Activated CD8-positive, alpha-beta memory T cell treated with anti-CD3 and anti-CD28 coated beads for 48 hours (primary cell): ENCODE measurements at places on chromosomes 6 and 20.

- no peak for DNase-seq
Measured at GRCh38 chr20:52305858-52306257, 114.3 kb upstream of the ZFP64 start.

DNA sequence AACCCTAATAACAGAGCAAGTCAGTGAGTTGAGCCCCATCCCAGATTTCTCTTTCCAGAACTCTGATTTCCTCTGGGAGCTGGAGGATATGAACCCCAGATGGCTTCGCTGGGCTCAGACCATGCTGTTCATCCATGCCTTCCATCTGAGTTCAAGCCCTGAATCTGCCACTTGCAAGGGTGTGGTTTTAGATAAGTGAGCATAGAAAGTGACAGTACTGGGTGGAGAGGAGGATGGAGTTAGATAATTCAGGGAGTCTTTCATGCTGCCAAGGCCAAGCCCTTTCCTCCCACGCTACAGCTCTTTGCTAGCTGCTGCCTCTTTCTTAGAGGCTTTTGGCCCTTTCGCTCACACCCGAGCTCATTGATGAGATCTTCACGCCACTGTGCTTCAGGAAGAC is 57.2 kb upstream of the MAFB start:
- DNase-seq, result no peak

DNA sequence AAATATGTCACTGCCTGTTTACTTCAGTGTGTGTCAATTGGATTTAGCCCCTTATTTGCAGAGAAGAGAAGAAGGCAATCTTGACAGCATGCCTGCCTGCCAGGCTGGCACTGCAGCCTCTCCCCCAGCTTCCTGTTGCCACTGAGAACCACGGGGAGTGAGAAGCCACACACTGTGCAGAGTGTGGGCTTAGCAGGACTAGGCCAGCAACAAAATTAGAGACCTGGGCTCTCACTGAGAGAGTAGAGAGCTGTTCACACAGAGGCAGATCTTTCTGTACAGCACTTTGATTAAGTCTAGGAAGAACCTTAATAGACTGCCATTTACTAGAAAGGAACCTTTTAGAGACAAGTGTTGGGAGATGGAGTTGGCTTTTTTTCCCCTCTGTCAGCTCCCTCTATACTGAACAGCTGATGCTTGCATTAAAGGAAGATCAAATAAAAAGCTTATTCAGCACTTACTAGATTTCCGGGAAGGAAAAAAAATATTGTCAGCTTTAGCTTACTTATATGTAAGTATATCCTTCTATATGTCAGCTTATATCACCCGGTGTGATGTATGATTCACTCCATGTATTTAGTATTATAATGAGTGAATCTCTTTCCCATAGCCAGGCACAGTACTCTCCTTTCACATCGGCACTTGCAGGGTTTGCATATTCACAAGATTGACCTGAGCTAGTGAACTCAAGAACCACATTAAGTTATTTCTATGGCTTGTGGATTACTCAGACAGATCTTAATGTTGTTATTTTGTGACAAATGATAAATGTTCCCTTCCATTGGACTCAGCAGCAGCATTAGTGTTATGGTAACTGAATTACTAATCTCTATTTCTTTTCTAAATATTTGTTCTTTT is 851.0 kb upstream of the EPHA7 start:
- DNase-seq, result no peak

DNA sequence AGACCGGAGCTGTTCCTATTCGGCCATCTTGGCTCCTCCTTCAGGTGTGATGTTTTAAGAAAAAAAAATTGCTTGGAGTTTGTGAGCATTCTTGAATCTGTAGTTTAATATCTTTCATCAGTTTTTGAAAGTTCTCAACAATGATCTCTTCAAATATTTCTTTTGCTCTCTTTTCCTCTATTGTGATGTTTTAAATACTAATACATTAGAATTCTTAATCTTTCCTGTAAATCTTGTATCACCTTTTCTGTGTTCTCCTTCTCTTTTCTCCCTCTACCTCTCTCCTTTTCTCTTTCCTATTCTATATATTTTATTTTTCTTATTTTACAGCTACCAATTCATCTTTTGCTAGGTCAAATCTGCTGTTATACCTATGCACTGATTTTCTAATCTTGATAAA is 212.3 kb downstream of the RPS12 start:
- no peak for DNase-seq

DNA sequence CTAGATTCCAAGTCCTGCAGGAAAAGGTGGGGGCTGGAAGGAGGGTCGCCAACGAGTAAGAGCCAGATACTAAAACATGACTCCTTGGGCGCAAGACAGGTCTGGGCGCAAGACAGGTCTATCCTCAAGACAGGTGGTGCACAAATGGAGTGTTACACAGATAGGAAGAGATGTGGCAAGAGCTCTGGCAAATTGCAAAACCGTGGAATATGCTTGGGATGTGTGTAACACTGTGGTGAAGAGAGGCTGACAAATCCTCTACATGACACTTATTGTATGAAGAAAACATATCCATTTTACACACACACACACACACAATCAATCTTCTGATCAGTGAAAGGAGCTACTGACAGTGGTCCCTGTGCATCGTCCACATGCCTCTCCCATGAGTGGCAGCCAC is 77.6 kb downstream of the TBC1D7 start:
- DNase-seq, result no peak

DNA sequence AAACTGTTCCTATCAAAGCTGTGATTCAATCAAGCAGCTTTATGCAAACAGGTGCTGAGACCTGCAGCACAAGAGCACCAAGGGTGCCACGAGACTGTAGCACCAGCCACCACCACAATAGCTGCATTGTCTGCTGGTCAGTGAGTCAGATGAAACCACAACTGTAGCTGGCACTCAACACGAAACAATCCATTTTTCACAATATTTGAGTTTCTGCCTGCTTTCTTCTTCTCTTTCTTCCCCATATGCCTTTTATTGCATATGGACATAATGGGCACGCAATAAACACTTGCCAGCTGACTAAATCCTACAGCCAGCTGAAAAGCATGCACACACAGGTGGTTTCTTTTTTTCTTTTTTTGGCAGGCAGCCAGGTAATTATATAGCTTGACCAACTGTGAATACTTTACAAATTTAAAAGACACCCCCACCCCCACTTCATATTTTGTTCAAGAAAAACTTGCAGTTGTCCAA is 16.6 kb downstream of the SLC2A12 start:
- DNase-seq, result no peak

- no peak for DNase-seq
Measured at GRCh38 chr6:136693090-136693489, 99.2 kb downstream of the MAP3K5 start.

DNA sequence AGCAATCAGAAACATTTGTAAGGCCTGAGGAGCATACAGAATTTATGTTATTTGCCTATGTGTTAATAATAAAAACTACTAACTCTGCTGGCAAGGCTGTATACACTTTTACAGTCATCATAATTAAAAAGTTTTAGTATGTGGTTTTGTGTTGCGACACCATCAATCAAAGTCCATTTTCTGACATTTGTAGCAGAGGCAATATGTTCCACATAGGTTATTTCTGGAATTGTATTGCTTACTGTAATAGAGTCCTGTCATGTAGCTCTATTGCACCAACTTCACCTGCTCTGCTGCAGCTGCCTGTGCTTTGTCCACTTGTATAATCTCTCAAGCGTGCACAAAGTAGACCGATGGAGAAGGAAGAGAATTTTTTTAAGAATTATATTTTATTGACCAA is 501.8 kb downstream of the HACE1 start:
- DNase-seq, result no peak

- no peak for DNase-seq
Measured at GRCh38 chr20:14986026-14986655, 648.7 kb upstream of the FLRT3 start.

GRCh38 chr6:86706449-86706848 is 230.9 kb upstream of the HTR1E start:
- DNase-seq, result no peak

DNA sequence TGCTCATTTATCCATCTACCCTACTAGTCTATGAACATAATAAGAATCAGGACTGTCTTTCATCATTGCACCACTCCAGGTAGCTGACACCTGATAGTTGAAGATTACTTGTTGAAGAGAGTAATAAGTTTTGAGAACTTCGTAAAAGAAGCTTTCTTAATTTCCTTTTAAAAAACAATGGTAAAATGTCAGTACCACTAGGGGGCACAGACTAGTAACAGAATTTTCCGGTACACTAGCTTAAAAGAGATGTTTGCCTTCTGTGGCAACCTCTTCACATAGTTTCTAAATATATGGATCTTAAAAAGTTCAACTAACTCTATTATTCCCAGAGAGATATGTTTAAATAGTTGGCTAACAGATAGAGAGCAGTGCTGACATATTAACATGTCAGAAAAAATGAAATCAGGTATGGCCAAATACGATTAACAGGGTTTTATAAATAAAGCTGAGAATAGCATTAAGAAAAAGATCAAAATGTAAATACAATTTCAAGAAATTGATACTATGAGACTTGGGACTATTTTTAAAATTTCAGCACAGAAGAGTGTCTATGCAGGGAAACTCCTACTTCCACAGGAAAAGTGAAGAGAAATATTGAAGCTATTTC is 5.4 kb upstream of the KCNQ5 start:
- no peak for DNase-seq

- no peak for DNase-seq
Measured at GRCh38 chr6:154567695-154568220, 57.3 kb upstream of the CNKSR3 start.

GRCh38 chr6:44580901-44581300 is 193.4 kb downstream of the CDC5L start:
- DNase-seq, result no peak

GRCh38 chr6:101716810-101717209 is 323.3 kb downstream of the GRIK2 start:
- no peak for DNase-seq

- DNase-seq, result no peak
Measured at GRCh38 chr6:145254649-145255401, 480.5 kb downstream of the EPM2A start.

GRCh38 chr6:82144852-82145340 is 102.6 kb downstream of the IBTK start:
- no peak for DNase-seq

DNA sequence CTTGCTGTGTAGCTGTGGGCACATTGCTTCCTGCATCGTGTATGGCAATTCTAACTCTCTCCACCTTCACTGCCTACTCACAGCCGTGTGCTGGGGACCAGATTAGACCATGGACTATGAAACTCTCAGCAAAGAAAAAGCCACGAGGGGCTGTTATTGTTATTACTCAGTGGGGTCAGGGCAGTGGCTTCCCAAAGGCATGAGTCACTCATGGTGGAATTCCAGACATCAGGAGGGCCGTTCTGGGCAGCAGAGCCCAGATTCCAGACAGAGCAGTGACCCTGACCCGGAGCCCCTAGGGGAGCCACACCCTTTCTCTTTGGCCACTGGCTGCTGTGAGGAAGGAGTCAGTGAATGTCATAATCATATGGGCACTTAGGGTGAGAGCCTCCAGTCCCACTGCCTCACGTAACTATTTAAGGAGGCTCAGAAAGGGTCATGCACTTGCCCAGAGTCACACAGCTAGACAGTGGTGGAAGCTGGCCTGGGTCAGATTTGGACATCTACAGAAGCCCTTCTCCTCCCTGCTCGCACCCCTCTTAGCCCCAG is 22.2 kb upstream of the CCN5 start:
- no peak for DNase-seq

- DNase-seq, result no peak
Measured at GRCh38 chr6:11291582-11291981, 59.1 kb upstream of the NEDD9 start.

DNA sequence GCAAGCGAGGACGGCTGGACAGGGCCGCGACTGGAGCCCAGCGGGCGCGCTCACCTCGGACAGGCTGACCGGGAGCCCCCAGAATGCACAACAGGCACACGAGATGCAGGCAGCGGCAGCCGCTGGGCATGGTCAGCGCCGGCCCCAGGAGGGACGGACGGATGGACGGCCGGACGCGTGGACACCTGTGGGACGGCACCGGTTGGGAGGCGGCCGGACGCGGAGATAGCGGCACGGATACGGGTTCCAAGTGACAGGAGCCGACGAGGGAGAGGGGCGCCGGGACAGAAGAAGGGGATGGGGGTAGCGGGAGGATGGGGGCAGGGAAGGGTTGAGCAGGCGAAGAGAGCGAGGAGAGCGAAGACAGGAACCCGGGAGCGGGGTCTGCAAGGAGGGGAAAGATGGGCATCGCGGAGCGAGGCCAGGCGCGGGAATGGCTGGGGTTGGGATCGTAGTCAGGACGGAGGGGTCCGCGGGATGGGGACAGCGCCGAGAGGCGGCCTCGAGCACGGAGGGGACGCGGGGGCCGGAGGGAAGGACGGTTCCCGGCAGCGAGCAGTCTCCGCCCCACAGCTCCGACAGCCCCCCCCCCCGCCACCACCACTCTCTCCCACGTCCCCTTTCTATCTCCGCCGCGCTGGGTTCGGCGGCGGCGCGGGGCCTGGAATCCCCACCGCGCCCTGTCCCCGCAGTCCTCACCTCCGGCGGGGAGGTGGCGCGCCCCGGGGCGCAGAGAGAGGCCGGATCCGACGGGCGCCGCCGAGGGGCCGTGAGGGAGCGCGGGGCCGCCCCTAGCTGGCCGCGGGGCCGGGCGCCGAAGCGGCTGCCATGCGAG is 435 bp downstream of the DLK2 start:
- DNase-seq, result peak; percentile 13

GRCh38 chr6:434051-434705 is 42.6 kb downstream of the IRF4 start:
- no peak for DNase-seq

- no peak for DNase-seq
Measured at GRCh38 chr6:142381181-142381580, 79.4 kb downstream of the ADGRG6 start.

GRCh38 chr6:134533991-134534390 is 216.1 kb upstream of the SGK1 start:
- DNase-seq, result no peak

DNA sequence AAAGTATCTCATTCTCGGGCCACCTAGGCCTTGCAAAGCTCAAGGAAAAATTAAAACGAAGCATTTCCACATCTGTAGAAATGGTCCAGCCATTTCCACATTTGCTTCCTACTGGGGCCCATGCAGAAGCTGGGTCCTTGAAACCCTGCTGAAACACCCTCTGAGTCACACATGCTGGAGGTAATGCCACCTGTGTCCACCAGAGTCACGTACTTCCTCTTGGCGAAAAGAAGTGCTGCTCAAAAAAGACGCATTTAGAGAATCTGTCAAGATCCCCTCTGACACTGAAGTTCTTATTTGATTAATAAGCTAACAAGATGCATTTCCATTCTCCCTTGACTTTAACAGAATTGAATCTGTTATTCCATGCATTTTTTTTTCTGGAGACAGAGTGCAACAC is 423.2 kb downstream of the PREX1 start:
- DNase-seq, result no peak

- DNase-seq, result no peak
Measured at GRCh38 chr6:168089186-168090063, 10.4 kb upstream of the FRMD1 start.

- DNase-seq, result no peak
Measured at GRCh38 chr6:145723646-145724045, 11.7 kb downstream of the EPM2A start.

GRCh38 chr6:157946865-157947532 is 34.7 kb upstream of the SYNJ2 start:
- no peak for DNase-seq

GRCh38 chr6:7758456-7758855 is 32.6 kb downstream of the BMP6 start:
- no peak for DNase-seq

GRCh38 chr6:16591396-16592222 is 169.7 kb downstream of the ATXN1 start:
- DNase-seq, result no peak
